Right cardiac atrium (tissue), 5 donors: ENCODE measurements at places on chromosomes 1 and 21. TPM values are rescaled to one million over a fixed set of nuclear protein-coding genes. Genes with fewer than 3 reads are reported as not detected.
A peak's percentile ranks its signal among the peaks of the same experiment; 100 is the strongest.

The KHDRBS1 gene
- 68.5 TPM for total RNA-seq

- DNase-seq, result no peak
Observed at GRCh38 chr1:223033658-223034057, 109.4 kb downstream of the TLR5 start.

DNA sequence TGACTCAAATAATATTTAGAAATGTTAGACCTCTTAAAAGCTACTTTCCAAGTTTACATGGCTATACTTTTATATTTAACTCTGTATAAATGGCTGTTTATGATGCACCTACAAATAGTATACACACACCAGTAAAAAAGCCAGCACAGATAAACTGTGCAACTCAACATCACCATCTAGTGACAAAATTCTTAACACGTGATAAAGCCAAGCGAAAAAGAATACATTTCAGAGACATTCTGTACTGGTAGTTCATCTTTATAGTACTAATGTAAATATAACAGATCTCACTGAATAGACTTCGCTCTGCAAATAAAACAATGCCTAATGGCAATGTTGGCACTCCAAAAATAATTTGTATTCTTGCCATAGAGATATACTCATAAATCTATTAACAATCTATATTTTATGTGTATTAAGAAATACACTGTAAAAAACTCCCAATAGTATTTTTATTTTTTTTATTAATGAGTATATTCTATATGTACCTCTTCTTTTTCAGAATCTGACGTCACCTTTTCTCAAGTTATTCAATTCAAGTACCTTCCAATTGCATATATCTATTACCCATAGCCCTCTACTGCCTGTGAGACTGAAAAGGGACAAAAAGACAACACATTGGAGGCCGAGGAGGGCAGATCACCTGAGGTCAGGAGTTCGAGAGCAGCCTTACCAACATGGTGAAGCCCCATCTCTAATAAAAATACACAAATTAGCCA lies 100.2 kb downstream of the DPYD start:
- DNase-seq, result no peak

- DNase-seq, result peak; percentile 29
Observed at GRCh38 chr1:9687874-9688582, 36.5 kb downstream of the PIK3CD start.

DNA sequence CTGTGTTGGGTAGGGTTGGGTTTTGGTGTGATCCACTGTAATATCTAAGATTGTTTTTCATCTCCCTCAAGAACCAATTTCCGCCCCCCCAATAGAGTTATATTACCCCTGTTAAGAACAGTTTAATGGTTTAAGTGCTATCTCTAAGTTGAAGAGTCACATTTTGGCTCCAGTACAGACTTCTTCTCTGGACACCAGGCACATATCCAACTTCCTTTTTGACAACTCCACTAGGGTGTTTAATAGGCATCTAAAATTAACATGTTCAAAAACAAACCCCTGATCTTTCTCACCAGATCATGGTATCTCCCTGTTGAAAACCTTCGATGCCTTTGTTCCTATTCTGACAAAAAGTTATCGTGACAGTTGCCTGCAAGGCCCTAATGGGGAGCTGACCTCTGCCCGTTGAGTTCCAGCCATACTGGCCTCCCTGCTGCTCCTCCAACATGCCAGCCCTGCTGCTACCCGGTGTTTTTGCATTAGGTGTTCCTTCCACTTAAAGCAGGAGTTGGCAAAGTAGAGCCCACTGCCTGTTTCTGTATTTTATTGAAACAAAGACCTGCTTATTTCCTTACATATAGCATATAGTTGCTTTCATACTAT lies 18.6 kb downstream of the USP24 start:
- no peak for DNase-seq
